ENCODE measurements at places on chromosomes 3 and 15.

- DNase-seq, result no peak
Observed at GRCh38 chr15:98771541-98771940, 123.2 kb downstream of the IGF1R start.

- peak; percentile 57 for DNase-seq
Observed at GRCh38 chr15:76185716-76186115, 125.6 kb downstream of the ETFA start.

DNA sequence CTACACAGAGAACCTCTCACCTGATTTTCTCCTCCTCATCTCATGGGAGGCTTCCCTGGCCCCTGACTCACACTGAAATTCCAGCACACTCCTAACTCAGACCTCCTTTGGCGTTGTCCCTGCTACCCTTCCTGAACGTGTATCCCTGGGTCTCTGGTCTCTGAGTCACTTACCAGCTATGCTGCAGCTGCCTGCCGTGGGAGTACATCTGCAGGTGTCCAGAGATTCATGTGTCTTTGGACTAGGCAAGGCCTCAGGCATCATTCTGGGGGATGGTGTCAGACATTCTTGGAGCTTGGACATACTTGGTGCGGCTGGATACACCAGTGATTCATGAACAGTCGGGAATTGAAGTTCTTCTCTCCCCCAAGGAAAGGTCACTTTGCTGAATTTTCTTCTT, 148.8 kb upstream of the TRIM42 start:
- peak; percentile 80 for DNase-seq

- DNase-seq, result peak; percentile 32
Observed at GRCh38 chr3:8840556-8840955, 71.1 kb upstream of the OXTR start.

DNA sequence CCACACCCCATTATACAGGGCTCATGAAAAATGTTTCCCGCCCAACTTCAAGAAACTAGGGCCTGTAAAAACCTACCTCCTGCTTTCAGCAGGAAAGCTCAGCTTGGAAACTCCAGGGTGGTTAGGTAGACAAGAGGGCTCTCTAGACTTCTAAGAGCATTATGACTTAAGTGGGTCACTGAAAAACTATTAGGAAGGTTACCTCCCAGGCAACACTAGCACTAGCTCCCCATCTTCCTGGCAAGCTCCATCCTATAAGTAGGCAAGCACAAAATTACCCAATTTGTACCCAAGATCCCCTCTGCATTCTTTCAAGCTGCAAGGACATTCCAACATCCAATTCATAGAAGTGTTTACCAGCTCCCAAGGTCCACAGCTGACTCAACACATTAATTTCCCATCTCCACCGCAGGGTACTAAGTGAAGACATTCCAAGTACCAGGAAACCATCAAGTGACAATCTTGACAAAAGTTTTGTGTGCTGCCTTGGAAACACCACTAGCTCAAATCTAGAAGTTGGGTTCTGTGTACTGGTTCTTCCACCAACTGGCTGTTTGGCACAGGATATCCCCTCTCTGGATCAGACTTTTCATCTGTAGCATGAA, 46.9 kb downstream of the WNT5A start:
- DNase-seq, result no peak

DNA sequence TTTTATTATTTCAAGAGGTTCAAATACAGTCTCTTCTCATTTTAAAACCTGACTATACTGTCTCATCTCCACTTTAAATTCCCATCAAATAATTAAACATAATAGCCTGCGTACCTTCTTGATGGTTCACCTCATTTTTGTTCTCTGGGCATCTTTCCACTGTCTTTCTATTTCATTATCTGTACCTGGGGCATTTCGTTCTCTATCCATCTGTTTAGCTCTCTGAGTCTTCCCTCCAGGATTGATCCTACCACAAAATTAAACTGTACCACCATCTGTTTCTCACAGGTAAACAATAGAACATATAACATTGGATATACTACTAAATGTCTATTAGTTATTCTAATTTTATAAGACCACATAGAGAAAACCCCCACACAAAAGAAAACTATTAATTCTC, 1331.4 kb downstream of the NSUN3 start:
- DNase-seq, result no peak
